Upper lobe of left lung (tissue), 6 donors: ENCODE measurements at places on chromosomes 16 and 17. TPM values are rescaled to one million over a fixed set of nuclear protein-coding genes. Genes with fewer than 3 reads are reported as not detected.

DNA sequence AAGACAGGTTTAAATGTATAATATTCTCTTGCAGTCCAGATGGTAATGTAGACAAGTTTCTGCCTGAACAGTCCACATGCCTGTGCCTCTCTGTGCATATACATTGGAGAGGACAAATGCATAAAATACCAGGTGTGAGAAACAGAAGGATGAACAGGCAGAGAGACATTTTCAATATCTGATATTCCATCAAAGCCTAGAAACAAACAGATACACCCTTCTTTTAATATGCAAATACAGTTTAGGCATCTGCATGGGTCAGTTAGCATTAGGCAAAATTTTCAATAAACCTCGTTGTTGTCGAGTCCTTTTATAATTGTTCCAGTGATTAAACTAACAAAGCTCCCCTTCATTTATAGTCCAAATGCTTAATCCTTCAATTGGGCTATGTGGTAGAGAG is 897 bp downstream of the OMG start:
- H3K4me3 ChIP-seq = no peak overlapping the region
- no peak for DNase-seq
- no peaks in the 10 kb centered on the region for H3K4me1 ChIP-seq
- no peak overlapping the region for H3K27ac ChIP-seq

- no peak overlapping the region for H3K4me3 ChIP-seq
- no peak overlapping the region for H3K27ac ChIP-seq
- H3K27me3 ChIP-seq = no peaks in the 10 kb centered on the region
- H3K4me1 ChIP-seq = peaks cover 7% of the 10 kb centered on the region
- DNase-seq = no peak
- no peaks in the 10 kb centered on the region for H3K36me3 ChIP-seq
These were observed 7.2 kb upstream of the CCL8 start for GRCh38 chr17:34312080-34312479.

- no peaks in the 10 kb centered on the region for H3K27me3 ChIP-seq
- DNase-seq = no peak
- H3K4me1 ChIP-seq = no peaks in the 10 kb centered on the region
- no peak overlapping the region for H3K4me3 ChIP-seq
- H3K36me3 ChIP-seq = no peaks in the 10 kb centered on the region
- H3K27ac ChIP-seq = no peak overlapping the region
These were observed 31.3 kb upstream of the TEKT1 start for GRCh38 chr17:6862825-6863224.

GRCh38 chr17:62696256-62696655 is 68.8 kb downstream of the MRC2 start:
- peaks cover 13% of the 10 kb centered on the region for H3K4me1 ChIP-seq
- H3K36me3 ChIP-seq = no peaks in the 10 kb centered on the region
- DNase-seq = no peak
- no peaks in the 10 kb centered on the region for H3K27me3 ChIP-seq
- H3K27ac ChIP-seq = no peak overlapping the region
- H3K4me3 ChIP-seq = no peak overlapping the region

DNA sequence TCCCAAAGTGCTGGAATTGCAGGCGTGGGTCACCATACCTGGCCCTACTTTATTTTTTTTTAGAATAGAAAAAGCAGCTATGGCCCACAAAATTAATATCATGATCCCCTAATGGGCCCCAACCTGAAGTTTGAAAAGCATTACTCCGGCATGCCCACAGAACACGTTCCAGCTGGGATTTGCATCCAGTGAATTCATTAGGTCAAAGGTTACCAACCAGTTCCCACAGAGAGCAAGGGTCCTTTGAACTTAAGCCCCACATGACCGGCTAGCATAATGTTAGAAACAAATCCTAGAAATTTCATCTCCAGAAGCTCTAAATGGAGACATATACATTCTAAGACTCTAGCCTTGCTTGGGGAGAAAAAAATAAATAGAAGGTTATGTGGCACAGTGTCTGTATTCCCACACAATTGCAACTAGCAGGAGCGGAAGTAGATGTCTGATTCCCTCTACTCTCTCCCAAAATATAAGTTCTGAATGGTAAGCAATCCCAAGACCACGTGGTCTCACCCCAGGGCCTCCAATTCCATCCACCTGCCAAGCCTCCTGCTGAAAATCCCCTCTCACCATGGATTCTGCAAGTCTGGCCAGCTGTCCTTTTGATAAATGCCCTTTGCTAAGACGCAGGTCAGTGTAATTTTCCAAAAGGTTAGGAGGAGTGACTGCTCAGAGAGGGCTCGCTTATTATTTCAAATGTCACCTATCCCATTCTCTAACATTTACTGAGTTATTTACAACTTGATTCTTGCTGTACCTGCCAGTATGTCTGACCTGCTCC is 395.8 kb downstream of the NPIPA8 start:
- H3K36me3 ChIP-seq = no peaks in the 10 kb centered on the region
- H3K4me3 ChIP-seq = no peak overlapping the region
- H3K27ac ChIP-seq = no peak overlapping the region
- no peaks in the 10 kb centered on the region for H3K27me3 ChIP-seq

DNA sequence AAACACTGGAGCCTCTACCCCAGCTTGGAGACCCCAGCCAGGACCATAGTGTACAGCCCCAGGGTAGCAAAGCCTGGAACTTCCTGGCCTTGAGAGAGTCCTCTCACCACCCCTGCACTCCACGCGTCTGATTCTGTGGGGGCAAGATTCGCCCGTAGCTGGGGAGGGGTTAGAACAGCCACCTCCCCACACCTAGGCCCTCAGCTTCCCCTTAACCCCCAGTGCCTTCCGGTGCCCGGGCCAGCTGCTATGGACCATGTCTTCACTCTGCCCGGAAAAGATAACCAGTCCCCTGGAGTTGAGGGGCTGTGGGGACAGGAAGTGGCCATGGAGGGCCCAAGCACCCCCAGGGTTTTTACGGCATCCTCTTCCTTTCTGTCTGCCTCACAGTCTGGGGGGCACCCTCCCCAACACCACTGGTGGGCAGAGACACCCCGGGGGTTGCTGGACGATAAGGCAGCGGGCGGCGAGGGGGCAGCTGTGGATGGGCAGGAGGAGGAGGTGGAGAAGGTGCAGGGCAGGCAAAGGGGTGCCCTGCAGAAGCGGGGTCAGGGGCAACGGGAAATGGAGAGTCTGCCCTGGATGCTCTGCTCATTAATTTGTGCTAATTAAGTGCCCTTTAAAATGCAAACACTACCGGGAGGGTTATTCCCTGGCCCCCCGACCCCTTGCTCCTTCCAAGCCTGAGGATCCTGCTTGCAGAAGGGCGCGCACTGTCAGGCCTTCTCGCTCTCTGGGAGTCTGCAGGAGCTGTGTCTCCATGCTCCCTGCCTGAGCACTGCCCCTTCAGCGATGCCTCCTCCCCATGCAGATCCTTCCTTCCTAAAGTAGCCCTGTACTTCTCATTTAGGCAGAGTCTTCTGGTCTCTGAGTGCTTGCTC is 2.4 kb downstream of the PRSS27 start:
- no peak overlapping the region for H3K4me3 ChIP-seq
- no peaks in the 10 kb centered on the region for H3K36me3 ChIP-seq
- H3K27ac ChIP-seq = no peak overlapping the region
- H3K27me3 ChIP-seq = no peaks in the 10 kb centered on the region
- H3K4me1 ChIP-seq = peaks cover 17% of the 10 kb centered on the region

GRCh38 chr17:77569846-77570564 is 388.5 kb upstream of the TNRC6C start:
- H3K4me1 ChIP-seq = peaks cover 6% of the 10 kb centered on the region
- H3K36me3 ChIP-seq = no peaks in the 10 kb centered on the region
- H3K27ac ChIP-seq = no peak overlapping the region
- no peak for DNase-seq

GRCh38 chr17:36979565-36979941 is 30.8 kb downstream of the AATF start:
- no peaks in the 10 kb centered on the region for H3K4me1 ChIP-seq
- H3K27ac ChIP-seq = no peak overlapping the region
- no peaks in the 10 kb centered on the region for H3K27me3 ChIP-seq
- H3K4me3 ChIP-seq = no peak overlapping the region
- no peaks in the 10 kb centered on the region for H3K36me3 ChIP-seq

DNA sequence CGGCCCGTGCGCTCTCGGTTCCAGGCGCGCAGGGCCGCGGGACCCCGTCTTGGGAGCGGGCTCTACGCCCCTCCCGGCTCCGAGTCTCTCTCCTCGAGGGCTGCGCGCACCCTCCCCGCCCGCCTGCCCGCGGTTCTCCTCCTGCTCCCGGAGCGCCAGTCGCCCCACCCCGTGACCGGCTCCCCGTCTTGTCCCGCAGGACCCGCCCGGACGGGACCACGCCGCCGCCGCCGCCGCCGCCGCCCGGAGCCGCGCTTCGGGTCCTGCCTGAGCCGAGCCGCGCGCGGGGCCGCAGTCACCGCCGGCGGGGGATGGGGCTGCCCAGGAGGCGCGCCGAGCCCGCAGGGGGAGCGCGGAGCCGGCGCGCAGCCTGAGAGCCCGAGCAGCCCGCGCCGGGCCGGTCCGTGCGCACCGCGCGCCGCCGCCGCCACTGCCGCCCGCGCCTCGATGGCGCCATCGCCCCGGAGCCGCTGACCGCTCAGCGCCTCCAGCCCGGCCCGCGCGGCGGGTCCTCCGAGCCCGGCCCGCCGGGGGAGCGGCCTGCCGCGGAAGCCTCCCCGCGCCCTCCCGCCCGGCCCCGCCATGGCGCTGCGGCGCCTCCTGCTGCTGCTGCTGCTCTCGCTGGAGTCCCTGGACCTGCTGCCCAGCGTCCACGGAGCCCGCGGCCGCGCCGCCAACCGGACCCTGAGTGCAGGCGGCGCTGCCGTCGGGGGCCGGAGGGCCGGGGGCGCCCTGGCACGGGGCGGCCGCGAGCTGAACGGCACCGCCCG is at the start of gene SHISA6:
Gene SHISA6 (plus strand): TSS at position 373 of the 770 bp plus-strand sequence.
- no peak for DNase-seq
- peak within 1 kb of the TSS; percentile 47 for H3K4me3 ChIP-seq
- no peaks in the 10 kb centered on the region for H3K4me1 ChIP-seq

GRCh38 chr16:69918241-69918640 is 32.9 kb upstream of the CLEC18A start:
- DNase-seq = no peak
- no peaks in the 10 kb centered on the region for H3K4me1 ChIP-seq
- H3K4me3 ChIP-seq = no peak overlapping the region
- no peaks in the 10 kb centered on the region for H3K36me3 ChIP-seq
- H3K27ac ChIP-seq = no peak overlapping the region

GRCh38 chr17:50221266-50221863 is 19.9 kb upstream of the COL1A1 start:
- no peak for DNase-seq
- peak overlapping the region; percentile 84 for H3K27ac ChIP-seq
- peaks cover 50% of the 10 kb centered on the region for H3K4me1 ChIP-seq

- no peak overlapping the region for H3K27ac ChIP-seq
- no peak for DNase-seq
- H3K4me3 ChIP-seq = no peak overlapping the region
- peaks cover 50% of the 10 kb centered on the region for H3K36me3 ChIP-seq
- H3K4me1 ChIP-seq = no peaks in the 10 kb centered on the region
These were observed 61.2 kb downstream of the CLEC16A start for GRCh38 chr16:11005611-11005975.

DNA sequence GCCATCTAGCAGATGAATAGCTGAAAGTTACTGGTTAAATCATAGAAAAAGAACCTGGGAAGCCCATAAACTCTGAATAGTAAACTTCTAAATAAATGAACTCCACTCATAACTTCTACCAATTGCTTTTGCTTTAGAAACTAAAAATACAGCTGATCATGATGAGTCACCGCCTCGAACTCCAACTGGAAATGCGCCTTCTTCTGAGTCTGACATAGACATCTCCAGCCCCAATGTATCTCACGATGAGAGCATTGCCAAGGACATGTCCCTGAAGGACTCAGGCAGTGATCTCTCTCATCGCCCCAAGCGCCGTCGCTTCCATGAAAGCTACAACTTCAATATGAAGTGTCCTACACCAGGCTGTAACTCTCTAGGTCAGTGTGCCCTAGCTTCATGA is 9.7 kb downstream of the KAT7 start:
- peaks cover 31% of the 10 kb centered on the region for H3K36me3 ChIP-seq
- no peak for DNase-seq
- H3K4me1 ChIP-seq = no peaks in the 10 kb centered on the region
- no peaks in the 10 kb centered on the region for H3K27me3 ChIP-seq

Gene TAF15
- total RNA-seq = 42.4 TPM

Gene NKD1
- total RNA-seq = 9.9 TPM

Gene TPSD1
- total RNA-seq = 4.2 TPM

Gene BAIAP2
- total RNA-seq = 129 TPM

Gene ZNF423
- 8.1 TPM for total RNA-seq
